Sciatic nerve (tissue), 2 donors: ENCODE measurements at places on chromosomes 3 and 15. TPM values are rescaled to one million over a fixed set of nuclear protein-coding genes. Genes with fewer than 3 reads are reported as not detected.

- no peak for DNase-seq
Observed at GRCh38 chr15:74293021-74293810, 57.1 kb downstream of the CCDC33 start.

DNA sequence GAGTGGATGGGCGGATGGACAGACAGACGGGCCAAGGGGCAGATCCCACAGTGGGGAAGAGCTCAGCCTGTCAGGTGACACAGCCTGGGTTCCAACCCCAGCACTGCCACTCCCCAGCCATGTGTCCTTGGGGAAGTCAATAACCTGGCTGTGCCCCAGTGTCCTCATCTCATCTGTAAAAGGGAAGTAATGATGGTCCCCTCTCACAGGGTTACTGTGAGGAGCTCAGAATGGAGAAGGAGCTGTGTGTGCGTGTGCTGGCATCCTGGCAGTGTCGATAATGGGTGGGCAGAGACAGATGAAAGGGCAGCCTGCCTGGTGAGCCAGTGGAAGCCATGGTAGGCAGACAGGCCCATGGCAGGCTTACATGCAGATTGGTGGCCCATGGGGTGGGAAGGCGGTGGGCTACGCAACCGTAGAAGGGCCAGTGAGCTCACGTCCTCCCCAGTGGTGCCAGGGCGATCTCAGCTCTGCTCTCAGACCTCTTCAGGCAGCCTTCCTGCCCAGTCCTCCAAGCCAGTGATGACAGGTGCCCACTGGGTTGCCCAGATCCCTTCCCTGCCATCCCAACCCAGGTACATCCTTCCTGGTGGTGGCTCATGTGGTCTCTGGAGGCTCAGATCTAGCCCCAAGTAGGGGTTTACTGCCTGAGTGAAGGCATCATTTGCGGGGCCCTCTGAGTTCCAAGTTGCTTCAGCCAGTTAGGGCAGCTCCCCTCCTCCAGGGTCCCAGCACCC lies 2.3 kb upstream of the DNAJB8 start:
- DNase-seq = no peak

- no peak for DNase-seq
Observed at GRCh38 chr3:101615525-101615924, 41.5 kb downstream of the PCNP start.

DNA sequence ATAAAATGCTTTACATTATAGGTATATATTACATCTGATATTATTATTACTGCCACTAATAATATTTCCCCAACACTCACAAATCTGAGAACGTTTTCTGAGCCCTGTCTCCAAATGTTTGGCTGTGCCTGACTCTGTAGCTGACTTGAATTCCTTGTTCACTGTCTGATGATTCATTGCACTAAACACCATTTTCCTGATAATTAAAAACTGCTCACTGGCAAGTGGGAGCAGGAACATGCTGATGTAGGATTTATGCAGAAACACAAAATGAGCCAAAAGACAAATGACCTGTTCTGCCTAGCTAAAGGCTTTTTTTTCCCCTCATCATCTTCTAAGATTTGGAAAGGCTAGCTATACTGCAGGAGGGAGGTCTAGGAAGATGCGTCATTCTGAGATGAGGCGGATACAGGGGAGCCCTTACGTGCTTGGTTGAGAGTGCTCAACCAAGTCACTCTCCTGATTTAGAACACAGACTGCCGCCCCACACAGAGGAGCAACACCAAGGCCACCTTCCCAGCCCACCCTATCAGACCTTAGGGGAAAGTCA lies 380.7 kb downstream of the EPHB1 start:
- DNase-seq = no peak

C3orf62 gene
- 6.7 TPM for total RNA-seq

LRRC31 gene
- not detected for total RNA-seq
